ENCODE measurements at places on chromosomes 3 and 15.

DNA sequence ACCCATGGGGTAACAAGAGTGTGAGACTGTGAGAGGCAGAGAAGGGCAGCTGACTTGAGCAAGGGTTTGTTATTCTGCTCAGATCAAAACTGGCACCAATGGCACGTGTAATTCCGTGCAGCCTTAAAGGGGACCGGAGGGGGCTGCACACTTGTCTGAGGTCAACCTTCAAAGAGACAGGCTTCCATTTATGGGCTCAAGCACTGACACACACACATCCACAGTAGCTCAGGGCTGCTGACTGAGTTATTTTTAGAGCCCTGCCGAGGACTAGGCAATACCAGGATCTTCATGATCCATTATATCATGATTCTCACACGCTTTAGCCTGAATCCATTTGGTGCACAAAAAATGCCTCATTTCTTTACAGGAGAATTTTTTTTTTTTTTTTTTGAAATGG is 20.6 kb upstream of the SPTBN5 start:
- peaks cover 17% of the 10 kb centered on the region for H3K36me3 ChIP-seq
- no peak for DNase-seq
- no peaks in the 10 kb centered on the region for H3K4me1 ChIP-seq
- H3K27ac ChIP-seq = no peak overlapping the region
- no peak overlapping the region for H3K4me3 ChIP-seq

DNA sequence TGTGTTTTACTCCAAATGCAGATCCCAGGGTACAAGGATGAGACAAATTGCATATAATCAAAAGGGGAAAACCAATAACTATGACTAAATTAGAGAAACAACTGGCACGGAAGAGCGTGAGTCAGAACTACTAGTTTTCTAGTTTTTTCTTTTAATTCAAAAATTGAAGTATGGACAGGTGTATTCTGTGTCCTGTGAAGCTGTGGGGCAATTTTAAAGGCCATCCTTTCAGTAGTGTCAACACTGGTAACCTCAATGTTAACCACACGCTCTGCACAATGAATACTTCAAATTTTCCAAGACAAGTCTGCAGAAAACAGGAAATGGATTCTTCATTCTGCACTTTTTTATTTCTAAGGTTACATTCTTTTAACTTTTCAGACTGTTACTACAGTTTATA is 32.5 kb upstream of the GOLGA8A start:
- no peaks in the 10 kb centered on the region for H3K27me3 ChIP-seq
- H3K27ac ChIP-seq = no peak overlapping the region
- no peak for DNase-seq

GRCh38 chr3:136022529-136023263 is 57.2 kb downstream of the PPP2R3A start:
- DNase-seq = no peak
- H3K4me1 ChIP-seq = no peaks in the 10 kb centered on the region
- no peaks in the 10 kb centered on the region for H3K36me3 ChIP-seq
- H3K4me3 ChIP-seq = no peak overlapping the region

GRCh38 chr15:22808240-22808639 is 21.8 kb downstream of the NIPA1 start:
- no peak overlapping the region for H3K4me3 ChIP-seq
- no peaks in the 10 kb centered on the region for H3K36me3 ChIP-seq
- no peaks in the 10 kb centered on the region for H3K27me3 ChIP-seq
- no peak for DNase-seq
- H3K4me1 ChIP-seq = no peaks in the 10 kb centered on the region

DNA sequence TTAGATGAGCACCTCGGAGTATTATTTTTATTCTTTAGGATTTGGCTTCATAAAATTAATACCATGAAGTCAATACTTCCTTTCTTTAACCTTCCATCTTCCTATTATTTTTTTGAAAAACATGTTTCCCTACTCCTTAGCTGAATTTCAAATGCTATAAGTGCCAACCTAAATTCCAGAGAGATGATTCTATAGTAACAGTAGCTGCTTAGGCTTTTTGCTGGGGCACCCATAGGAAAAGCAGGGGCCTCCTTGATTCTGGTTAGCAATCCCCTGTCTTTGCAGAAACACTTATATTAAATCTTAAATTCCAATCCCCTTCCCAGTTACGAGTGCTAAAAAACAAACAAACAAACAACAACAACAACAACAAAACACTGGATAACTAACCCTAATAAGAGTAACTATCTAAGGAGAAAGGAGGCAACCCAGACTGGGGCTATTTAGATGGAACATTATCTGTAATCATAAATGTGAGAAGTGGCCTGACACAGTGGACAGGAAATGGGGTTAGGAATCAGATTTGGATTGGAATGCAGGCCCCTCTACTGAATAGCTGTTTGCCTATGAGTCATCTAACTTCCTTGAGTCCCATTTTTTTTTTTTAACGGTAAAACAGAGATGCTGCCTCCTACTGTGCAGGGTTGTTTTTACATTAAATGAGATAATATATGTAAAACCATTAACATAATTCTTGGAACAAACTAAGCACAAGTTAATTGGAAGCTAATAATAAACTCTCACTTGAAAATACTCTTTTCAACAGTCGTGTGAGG is 148.1 kb downstream of the WDR72 start:
- no peaks in the 10 kb centered on the region for H3K36me3 ChIP-seq
- no peak overlapping the region for H3K27ac ChIP-seq
- H3K4me1 ChIP-seq = no peaks in the 10 kb centered on the region
- no peaks in the 10 kb centered on the region for H3K27me3 ChIP-seq
- H3K4me3 ChIP-seq = no peak overlapping the region

DNA sequence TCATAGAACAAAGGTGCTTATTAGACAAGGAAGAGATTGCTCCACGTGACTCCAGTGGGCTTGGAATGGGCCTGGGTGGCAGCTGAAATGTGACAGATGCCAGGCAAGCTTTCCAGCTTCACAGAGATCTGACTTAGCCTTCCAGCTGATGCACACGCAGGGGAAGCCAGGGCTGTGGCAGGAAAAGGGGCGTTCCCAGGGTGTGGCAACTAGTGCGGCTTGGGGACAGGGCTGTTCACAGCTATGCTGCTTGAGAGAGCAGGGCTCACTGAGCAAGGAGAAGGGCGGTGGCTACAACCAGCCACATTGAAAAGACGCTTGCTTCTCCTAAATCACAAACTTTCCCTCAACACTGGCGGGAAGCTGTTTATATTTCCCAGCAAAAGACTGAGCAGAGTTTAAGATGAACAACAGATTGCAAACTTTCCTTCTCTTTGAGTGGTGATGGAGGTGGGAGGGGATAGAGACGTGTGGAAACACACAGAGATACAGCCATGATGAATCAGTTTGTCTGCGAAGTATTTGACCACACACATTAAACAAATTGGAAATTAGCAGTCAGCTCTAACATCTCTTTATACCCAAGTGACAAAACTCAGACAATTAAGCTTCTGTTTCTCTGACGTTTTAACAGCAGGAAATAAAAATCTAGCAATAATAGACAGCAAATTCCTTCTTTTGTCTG is 127.5 kb downstream of the BDH1 start:
- DNase-seq = no peak
- no peak overlapping the region for H3K4me3 ChIP-seq
- H3K27me3 ChIP-seq = no peaks in the 10 kb centered on the region
- no peaks in the 10 kb centered on the region for H3K4me1 ChIP-seq
- no peak overlapping the region for H3K27ac ChIP-seq
- no peaks in the 10 kb centered on the region for H3K36me3 ChIP-seq

GRCh38 chr3:95654570-95655362 is 1159.6 kb upstream of the EPHA6 start:
- DNase-seq = no peak
- no peaks in the 10 kb centered on the region for H3K36me3 ChIP-seq
- H3K27ac ChIP-seq = no peak overlapping the region
- H3K27me3 ChIP-seq = no peaks in the 10 kb centered on the region
- no peak overlapping the region for H3K4me3 ChIP-seq

DNA sequence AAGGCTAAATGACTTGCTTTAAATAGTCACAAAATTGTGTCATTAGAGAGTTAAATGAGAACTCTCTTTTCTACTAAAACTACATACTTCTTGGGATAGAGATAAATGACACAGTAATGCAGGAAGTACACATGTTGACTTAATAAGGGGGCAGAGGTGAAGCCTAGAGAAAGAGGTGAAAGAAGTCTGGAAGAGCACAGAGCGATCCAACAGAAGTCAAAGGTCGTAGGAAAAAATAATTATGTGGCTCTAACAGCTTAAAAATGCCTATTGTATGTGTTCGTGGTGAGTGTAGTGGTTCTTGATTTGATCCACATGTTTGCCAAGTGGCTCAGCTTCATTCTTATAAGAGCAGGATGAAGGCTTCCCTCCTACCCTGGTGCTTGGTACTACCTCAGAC is 61.7 kb downstream of the TMEM212 start:
- 0 out of 2 replicates have a peak, but pooled peaks cover 6% of the 10 kb centered on the region for H3K36me3 ChIP-seq
- no peaks in the 10 kb centered on the region for H3K27me3 ChIP-seq
- H3K4me1 ChIP-seq = no peaks in the 10 kb centered on the region

GRCh38 chr3:120274739-120275167 is 10.3 kb downstream of the GPR156 start:
- no peak for DNase-seq
- no peaks in the 10 kb centered on the region for H3K4me1 ChIP-seq
- no peak overlapping the region for H3K4me3 ChIP-seq
- no peak overlapping the region for H3K27ac ChIP-seq

DNA sequence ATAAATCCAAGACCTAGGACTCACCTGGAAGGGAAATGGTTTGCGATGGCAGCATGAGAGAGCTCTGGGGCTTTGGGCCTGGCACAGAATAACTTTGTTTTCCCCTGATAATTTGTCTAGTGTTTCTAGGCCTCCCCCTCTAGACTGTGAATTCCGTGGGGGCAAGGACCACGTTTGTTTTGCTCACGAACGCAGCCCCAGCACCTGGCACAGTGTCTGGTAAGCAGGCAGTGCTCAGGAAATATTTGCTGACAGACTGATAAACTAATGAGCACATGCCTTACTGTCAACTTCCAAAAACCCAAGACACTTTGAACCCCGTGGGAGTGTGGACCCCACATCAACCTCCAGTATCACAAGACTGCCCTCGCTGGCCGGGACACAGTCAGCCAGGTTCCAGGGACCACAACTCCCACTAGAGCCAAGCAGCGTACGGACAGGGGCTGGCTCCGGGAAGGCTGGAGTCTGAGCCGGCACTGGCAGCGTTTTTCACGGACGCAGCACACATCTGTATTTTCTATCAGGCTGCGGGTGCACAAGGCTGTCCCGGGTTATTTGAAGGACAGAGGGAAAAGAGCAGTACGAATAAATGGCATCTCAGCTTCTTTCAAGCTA is 146.5 kb downstream of the XXYLT1 start:
- no peaks in the 10 kb centered on the region for H3K27me3 ChIP-seq
- H3K4me3 ChIP-seq = no peak overlapping the region
- no peaks in the 10 kb centered on the region for H3K36me3 ChIP-seq
- no peaks in the 10 kb centered on the region for H3K4me1 ChIP-seq
- DNase-seq = no peak

DNA sequence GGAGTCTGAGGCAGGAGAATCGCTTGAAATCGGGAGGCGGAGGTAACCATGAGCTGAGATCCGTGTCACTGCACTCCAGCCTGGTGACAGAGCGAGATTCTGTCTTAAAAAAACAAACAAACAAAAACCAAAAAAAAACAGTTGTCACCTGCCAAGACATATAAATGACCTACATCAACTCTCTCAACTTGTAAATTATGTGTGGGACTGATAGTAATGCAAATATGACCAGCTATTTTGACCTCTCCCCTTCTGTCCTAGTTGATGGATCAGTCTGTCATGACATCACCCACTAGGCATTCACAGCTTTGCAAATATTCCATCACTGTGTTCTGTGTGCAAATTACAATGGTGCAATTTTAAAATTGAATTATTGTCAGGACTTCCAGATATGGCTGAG is 175.4 kb downstream of the EBLN2 start:
- DNase-seq = no peak
- no peaks in the 10 kb centered on the region for H3K36me3 ChIP-seq
- H3K27me3 ChIP-seq = no peaks in the 10 kb centered on the region
- H3K4me3 ChIP-seq = no peak overlapping the region
